ENCODE measurements at places on chromosomes 1 and 21. TPM values are rescaled to one million over a fixed set of nuclear protein-coding genes. Genes with fewer than 3 reads are reported as not detected.

Gene TRIM46
- total RNA-seq = 0.36 TPM

Gene S100A2
- 2.3 TPM for total RNA-seq

Gene GJA8
- not detected for total RNA-seq

Gene SELENBP1
- 31.2 TPM for total RNA-seq

Gene BACE2
- 13.8 TPM for total RNA-seq

Gene DIO1
- not detected for total RNA-seq

Gene FLG2
- not detected for total RNA-seq

Gene TEDDM1
- not detected for total RNA-seq

Gene ESRRG
- total RNA-seq = 18.0 TPM

Gene ADPRS
- 49.3 TPM for total RNA-seq

Gene RIPK4
- 0.15 TPM for total RNA-seq

Gene FBXO2
- 24.8 TPM for total RNA-seq

Data from adrenal gland (tissue), 19 donors.